ENCODE measurements at places on chromosomes 11 and 22.
A peak's percentile ranks its signal among the peaks of the same experiment; 100 is the strongest.

DNA sequence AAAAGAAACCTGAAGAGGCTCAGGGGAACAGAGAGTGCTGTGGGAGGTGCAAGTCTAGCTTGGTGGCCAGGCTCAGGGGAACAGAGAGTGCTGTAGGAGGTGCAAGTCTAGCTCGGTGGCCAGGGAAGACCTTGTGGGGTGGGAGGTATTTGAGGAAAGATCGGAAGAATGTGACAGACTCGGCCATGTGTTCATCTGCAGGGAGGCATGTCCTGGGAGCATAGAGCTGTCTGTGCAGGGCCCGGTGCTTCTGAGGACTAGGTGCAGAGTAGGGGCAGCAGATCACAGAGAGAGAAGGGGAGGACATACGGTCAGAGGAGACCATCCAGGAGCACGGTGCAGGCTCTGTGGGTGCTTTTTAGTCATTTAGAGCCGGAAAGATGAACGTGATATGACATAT, 10.8 kb downstream of the IFITM10 start:
- DNase-seq = no peak

DNA sequence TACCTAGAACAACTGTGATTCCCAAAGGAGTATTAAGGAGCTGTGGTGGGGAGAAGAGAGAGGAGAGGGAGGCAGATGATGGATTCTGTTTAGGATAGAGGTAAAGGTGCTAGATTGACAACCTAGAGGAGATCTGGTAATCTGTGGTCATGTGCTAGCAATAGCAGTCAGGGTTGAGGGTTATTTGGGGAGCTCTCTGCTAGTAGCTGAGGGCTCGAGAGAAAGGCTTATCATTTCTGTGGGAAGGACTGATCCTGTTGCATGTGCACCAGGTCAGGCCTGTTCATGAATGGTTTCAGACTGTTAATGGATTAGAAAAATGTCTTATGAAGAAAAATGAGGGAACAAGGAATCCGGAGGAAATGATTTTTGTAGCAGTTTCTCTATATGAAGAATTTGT, 63.2 kb downstream of the MTMR3 start:
- DNase-seq = no peak

GRCh38 chr11:47104261-47104950, 72.3 kb downstream of the ARFGAP2 start:
- DNase-seq = no peak

DNA sequence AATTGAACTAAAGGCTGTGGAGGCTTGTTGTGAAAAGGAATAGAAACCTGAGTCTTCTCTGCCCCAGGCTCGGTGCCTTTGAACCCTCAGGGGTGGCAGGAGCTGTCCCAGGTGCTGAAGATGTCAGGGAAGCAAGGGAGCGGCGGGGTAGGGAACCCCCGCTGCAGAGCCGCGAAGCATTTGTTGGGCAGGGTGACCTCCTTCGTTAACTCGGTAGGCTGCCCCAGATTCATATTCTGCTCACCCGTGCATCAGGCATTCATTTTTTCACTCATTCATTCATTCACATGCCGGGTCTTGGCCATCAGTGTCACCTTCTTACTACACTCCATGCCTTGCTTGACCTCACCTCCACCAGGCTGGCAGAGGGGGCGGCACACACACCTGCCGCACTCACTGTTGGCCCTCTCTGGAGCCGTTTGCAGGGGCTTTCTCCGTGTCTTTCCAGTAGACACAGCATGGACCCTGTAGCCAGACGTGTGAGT, 618.9 kb downstream of the BRD1 start:
- no peak for DNase-seq

DNA sequence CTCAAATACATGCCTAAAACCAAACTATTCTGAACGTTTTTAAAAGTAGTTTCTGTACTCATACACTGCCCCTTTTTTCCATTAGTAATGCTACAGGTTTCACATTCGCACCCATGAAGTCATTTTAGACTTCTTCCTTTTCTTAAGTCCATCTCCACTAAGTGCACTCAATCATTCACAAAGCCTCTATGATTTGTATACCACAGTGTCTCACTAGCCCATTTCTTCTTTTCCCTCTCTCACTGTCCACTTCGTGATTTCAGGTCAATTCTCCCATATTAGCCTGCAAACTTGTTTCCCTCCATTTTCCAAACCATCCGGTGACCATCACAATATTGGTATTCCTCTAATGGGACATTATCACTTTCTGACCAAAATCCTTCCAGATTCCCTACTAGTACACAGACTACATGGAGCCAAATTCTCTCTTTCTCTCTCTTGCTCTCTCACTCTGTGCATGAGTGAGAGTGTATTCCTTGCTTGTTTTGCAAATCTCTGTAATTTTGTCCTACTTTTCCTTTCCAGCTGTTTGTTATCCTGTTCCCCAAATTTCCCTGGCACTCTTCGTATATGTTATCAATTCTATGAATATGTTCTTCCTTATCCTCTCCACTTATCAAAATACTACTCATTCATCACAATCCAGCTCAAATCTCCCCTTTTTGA, 3.4 kb upstream of the ZC3H12C start:
- no peak for DNase-seq

DNA sequence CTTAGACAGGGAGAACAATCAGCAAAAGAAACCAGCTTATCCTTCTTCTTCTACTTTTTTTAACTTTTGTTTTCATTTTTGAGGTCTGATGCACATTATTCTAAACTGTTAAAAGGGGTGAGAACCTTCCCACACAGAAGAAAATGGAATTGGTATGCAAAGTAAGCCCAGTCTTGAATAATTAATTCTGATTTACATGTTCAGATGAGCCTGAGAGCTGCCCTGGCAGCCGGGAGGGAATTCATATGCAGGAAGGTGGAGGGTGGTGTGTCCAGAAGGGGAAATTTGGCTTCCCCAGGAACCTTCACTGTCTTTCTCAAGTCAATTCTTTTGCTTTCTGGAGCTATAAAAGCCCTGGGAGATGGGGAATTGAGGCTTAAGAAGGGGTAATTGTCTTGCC, 181.0 kb downstream of the INSC start:
- DNase-seq = no peak

- DNase-seq = no peak
Observed at GRCh38 chr22:38735465-38736256, 20.1 kb downstream of the SUN2 start.

GRCh38 chr11:133957900-133958299, 1.1 kb upstream of the IGSF9B start:
- DNase-seq = no peak

DNA sequence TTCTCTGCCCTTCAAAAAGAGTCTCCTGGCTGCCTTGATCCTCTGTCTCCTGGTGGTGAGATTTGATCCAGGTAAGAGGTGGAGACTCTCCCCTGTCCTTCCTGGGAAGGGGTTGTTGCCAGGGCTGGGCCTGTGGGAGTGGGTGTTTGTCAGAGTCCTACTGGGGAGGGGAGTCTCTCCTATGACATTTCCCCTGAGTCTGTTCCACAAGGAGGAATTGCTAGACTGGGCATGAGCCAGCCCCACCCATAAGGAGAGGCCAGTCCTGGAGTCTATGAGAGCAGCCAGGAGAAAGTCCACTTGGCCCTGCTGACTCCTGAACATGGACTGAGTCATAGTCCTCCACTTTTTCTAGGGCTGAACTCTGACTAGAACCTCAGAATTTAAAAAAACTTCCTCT, 7.4 kb downstream of the PEX26 start:
- DNase-seq = no peak

DNA sequence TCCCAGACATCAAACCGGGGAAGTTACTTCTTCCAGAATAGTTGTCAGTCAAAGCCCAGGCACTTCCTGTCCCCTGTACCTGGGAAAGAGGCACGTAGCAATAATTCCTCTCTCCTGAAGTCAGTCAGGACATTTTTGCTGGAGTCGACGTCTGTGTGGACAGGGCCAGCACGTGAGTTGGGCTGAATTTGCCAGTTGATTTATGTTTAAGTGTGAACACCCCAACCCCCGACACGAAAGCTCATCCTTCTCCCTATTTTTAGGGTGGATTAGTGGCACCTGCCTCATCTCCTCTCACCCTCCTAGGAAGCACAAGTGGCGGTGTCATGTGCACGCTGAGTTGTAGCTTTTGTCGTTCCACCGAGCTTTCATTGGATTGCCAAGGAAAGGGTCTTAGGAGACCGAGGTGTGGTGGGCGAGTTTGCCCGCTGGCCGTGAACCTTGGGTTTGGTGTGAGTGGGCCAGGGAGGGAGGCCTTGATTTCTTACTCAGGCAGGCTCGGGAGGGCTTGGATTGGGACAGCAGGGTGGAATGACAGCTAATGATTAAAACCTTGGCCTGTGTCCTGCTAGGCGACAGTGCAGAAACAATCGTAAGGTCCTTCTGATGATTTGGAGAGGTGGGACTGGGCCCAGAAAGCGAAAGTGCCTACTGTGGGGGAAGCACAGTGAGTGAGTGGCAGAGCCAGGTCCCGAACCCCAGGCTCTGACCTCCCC, 87.0 kb upstream of the CRYBB3 start:
- DNase-seq = no peak

DNA sequence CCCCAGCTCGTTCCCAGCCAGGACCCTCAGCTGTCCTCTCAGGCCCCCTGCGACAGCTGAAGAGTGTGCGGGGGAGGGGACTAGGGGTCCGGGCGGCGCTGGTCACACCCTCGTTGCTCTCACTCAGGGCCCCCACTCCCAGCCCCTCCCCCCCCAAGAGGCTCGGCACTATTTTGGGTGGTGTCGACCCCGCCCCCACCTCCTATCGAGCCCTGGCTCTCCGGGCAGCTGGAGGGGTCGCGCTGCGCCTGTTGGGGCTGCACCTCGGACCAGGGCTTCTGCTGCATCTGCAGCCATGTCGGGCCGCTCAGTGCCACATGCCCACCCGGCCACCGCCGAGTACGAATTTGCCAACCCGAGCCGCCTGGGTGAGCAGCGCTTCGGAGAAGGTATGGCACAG, at the start of gene HSPB2:
TSS of gene HSPB2 (plus strand) at position 200 of the 400 bp plus-strand sequence. CDS start at position 296, 96 bp downstream.
- DNase-seq = no peak

DNA sequence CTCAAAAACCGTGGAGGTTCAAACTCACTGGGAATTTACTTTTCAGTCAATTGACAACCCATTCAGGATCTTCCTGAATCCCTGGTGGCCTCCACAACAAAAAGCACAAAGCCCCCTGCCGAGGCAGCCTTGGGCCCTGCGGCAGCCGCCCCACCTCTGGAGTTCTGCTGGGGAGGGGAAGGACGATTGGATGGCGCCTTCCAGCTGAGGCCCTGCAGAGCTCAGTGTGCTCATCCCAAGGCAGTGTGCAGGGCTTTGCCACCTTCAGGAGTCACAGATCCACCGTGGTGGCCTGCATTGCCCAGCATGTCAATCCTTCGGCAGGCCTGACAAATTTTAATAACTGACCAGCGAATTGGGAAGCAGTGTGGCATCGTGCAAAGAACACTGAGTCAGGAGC, 7.4 kb downstream of the ZFTA start:
- no peak for DNase-seq

DNA sequence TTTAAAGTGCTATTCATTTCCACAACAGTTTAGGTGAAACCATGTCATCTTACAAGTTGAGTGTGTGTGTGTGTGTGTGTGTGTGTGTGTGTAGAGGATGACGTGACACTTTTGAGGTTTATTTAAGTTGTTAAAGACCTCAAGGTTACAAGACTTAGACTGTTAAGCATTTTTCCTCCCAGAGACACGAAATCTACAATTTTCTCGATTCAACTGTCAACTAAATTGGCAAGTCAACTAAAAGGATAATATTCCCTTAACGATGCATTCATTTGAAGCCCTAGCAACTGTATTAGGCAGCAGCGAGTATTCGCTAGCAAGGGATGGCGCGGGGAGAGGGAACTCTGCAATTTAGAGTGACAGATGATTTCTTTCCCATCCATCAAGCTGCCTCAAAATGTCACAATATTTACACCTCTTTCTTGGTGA, 17.6 kb upstream of the BDNF start:
- no peak for DNase-seq

- no peak for DNase-seq
Observed at GRCh38 chr11:17929171-17929570, 83.7 kb downstream of the SERGEF start.

DNA sequence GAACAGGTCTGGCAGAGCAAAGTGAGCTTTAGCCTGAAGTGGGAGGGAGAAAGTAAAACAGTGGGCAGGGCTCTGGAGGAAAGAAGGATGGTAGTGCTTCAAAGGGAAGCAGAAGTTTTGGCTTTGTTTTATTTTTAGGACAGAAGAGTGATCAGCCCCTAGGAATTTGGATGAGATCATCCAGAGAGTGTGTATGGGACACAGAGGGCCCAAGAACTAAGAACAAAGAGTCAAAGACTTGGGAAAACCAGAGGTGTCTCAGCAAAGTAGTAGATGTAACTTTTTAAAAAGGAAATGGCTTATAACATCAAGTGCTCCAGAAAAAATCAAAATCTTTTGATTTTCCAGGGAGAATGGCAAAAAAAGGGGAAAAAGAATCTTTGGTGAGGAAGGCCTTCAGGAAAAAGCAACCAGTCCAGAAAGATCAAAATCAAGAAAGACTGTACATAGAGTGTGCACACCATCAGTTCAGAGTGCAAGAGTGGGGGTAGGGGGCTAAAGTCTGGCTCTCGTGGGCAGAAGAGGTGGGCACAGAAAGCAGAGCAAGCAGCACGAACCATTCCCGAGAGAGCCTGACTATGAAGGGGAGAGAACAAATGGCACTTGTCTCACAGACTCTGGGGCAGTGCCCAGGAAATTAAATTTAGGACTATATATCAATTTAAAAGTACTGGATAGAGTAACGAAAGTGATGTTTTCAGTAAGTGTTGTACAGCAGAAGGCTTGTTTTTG, 30.0 kb downstream of the MAPK1 start:
- no peak for DNase-seq

- no peak for DNase-seq
Observed at GRCh38 chr11:78714539-78714938, 139.9 kb upstream of the NARS2 start.

GRCh38 chr22:23175817-23176644, 4.3 kb upstream of the BCR start:
- no peak for DNase-seq

DNA sequence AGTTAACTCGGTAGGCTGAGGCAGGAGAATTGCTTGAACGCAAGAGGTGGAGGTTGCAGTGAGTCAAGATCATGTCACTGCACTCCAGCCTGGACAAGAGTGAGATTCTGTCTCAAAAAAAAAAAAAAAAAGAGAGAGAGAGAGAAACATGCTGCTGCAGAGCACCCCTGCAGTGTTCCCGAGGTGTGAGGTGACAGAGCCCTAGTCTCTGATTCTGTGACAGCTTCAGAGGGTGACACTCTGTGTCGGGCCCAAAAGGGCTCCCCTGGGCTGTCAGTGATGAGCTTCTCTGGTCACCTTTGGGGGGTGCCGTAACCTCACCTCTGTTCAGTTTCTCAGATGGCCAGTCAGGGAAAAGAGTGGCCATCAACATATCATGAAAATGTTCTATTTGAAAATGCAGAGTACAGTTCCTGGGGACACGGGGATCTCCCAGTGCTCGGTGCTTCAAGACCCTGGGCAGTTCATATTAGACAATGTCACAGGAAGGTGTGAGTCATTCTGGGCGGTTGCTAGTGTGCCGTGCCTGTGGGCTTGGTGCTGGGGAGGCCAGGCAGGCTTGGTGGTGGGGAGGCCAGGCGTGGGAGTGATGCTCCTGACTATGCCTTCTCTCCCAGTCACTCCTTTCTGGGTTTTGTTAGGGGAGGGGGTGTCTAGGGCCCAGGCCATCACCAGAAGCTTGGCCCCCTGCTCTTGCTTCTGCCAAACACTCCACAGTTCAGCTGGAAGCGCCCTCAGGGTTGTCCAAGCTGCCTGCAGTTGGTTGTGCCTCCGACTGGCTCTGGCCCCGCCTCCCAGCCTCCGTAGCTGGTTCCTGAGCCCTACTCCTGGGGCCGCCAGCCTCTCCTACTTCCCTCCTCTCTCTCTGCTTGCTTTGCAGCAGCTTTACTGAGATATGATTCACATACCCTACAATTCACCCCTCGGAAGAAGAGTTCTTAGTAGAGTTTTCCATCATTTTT, 52.5 kb upstream of the CLDN5 start:
- DNase-seq = peak; percentile 73

Data from activated naive CD4-positive, alpha-beta T cell treated with Interleukin-2 at 50 U/mL for 16 hours (primary cell).